ENCODE measurements at places on chromosomes 3 and 15.

DNA sequence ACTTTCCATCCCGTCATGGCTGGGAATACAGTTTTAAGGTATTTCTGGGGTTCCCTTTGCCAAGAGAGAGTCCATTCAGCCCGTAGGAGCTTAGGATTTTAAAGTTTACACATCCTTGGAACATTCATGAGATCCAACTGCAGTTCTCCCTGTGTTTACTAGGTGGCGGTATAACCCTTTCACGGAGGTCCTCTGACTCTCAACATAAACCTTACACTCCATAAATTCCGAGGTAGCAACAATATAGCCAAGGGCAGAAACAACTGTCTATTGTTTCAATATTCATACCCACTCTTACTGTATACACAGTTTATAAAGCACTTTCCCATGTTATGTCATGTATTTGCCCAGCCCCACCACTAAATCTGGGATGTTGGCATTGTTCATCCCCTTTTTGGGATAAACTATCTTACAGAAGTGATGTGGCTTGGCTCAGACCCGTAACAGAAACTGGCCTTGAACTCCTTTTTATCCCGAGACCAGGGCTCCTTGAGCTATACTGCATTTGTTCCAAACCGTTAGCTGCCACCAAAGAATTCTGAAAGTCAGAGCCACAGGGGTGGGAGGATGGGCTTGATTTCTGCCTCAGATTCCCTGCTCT is 69.2 kb upstream of the COL6A5 start:
- H3K27me3 ChIP-seq = peaks cover 14% of the 10 kb centered on the region
- H3K27ac ChIP-seq = no peak overlapping the region
- no peaks in the 10 kb centered on the region for H3K4me1 ChIP-seq
- H3K4me3 ChIP-seq = peak overlapping the region; percentile 54
- no peaks in the 10 kb centered on the region for H3K36me3 ChIP-seq
- DNase-seq = peak; percentile 65

GRCh38 chr3:193701953-193702635 is 109.1 kb downstream of the OPA1 start:
- H3K27ac ChIP-seq = peak overlapping the region; percentile 50
- peaks cover 12% of the 10 kb centered on the region for H3K36me3 ChIP-seq
- no peak for DNase-seq
- no peak overlapping the region for H3K4me3 ChIP-seq
- H3K4me1 ChIP-seq = peaks cover 3% of the 10 kb centered on the region

DNA sequence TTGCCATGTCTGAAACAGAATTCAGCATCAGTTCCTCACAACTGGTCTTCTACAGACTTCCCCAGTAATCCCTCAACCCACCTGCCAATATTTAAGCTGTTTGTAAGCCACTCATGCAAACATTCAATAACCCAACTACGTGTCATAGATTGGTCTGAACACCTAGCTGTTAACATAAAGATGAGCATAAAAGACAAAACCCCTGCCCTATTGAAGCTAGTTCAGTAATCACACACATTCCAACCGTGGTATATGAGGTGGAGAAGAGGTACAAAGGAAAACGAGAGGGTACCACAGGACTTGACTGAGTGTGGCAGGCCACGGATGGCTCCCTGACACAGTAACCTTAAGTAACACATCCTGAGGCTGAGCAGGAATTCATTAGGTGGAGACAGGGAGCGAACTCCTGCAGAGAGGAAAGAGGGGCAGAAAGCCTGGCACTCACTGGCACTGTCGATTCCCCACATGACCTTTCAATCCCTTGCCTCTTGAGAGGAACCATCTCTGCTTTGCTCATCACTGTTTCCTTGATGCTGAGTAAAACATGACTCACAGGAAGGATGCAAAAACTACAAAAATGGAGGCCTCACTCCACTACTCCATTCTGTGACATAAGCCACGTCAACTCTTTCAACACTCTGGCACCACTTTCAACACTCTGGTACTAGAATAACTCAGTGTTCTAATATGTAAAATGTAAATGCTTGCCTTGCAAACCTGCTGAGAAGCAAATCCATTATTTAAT is 31.3 kb downstream of the RPN1 start:
- peaks cover 65% of the 10 kb centered on the region for H3K36me3 ChIP-seq
- peak; percentile 95 for DNase-seq
- peak overlapping the region; percentile 23 for H3K27ac ChIP-seq
- H3K4me3 ChIP-seq = no peak overlapping the region
- H3K27me3 ChIP-seq = no peaks in the 10 kb centered on the region
- H3K4me1 ChIP-seq = peaks cover 20% of the 10 kb centered on the region

GRCh38 chr3:62095080-62095479 is 278.3 kb downstream of the FEZF2 start:
- H3K36me3 ChIP-seq = no peaks in the 10 kb centered on the region
- no peak overlapping the region for H3K27ac ChIP-seq
- H3K4me1 ChIP-seq = no peaks in the 10 kb centered on the region
- no peak overlapping the region for H3K4me3 ChIP-seq

GRCh38 chr15:68907396-68907923 is 22.9 kb upstream of the SPESP1 start:
- H3K27me3 ChIP-seq = peaks cover 42% of the 10 kb centered on the region
- no peaks in the 10 kb centered on the region for H3K36me3 ChIP-seq
- no peak overlapping the region for H3K4me3 ChIP-seq
- no peak for DNase-seq

- no peaks in the 10 kb centered on the region for H3K27me3 ChIP-seq
- H3K36me3 ChIP-seq = no peaks in the 10 kb centered on the region
- H3K27ac ChIP-seq = no peak overlapping the region
- DNase-seq = no peak
- no peak overlapping the region for H3K4me3 ChIP-seq
Measured at GRCh38 chr3:191269289-191270085, 59.7 kb upstream of the CCDC50 start.

DNA sequence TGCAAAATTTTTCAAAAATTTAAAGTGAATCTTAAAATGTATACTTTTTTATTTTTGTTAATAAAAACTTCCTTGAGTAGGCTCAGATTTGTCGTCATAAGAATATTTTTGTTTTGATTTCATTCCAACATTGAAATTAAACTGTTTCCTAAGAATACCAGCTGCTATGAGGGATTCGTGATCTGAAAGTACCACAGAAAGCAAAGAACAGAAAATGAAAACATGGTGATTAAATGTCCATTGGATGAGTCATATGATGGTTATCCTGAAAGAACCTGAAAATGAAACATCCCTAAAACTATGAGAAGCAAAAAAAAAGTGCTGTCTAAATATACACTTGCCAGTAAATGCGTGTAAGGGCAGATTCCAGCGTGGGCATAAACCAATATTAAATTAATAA is 143.8 kb downstream of the GMNC start:
- H3K27ac ChIP-seq = peak overlapping the region; percentile 84
- H3K27me3 ChIP-seq = no peaks in the 10 kb centered on the region
- peak; percentile 34 for DNase-seq
- peaks cover 2% of the 10 kb centered on the region for H3K4me1 ChIP-seq
- peak overlapping the region; percentile 9 for H3K4me3 ChIP-seq
- no peaks in the 10 kb centered on the region for H3K36me3 ChIP-seq

- no peak for DNase-seq
- H3K4me3 ChIP-seq = no peak overlapping the region
- H3K36me3 ChIP-seq = no peaks in the 10 kb centered on the region
- H3K4me1 ChIP-seq = peaks cover 2% of the 10 kb centered on the region
Measured at GRCh38 chr3:94304954-94305353, 242.1 kb downstream of the NSUN3 start.

GRCh38 chr3:109035082-109035481 is 81.4 kb upstream of the GUCA1C start:
- no peak overlapping the region for H3K4me3 ChIP-seq
- H3K27ac ChIP-seq = no peak overlapping the region
- no peaks in the 10 kb centered on the region for H3K36me3 ChIP-seq
- H3K4me1 ChIP-seq = no peaks in the 10 kb centered on the region

GRCh38 chr15:55194256-55194655 is 2.5 kb downstream of the RSL24D1 start:
- no peaks in the 10 kb centered on the region for H3K27me3 ChIP-seq
- no peak overlapping the region for H3K27ac ChIP-seq
- DNase-seq = peak; percentile 25
- peaks cover 4% of the 10 kb centered on the region for H3K36me3 ChIP-seq
- H3K4me1 ChIP-seq = peaks cover 1% of the 10 kb centered on the region
- no peak overlapping the region for H3K4me3 ChIP-seq

- no peaks in the 10 kb centered on the region for H3K27me3 ChIP-seq
- peaks cover 7% of the 10 kb centered on the region for H3K4me1 ChIP-seq
- H3K27ac ChIP-seq = no peak overlapping the region
- no peak for DNase-seq
- H3K4me3 ChIP-seq = no peak overlapping the region
Measured at GRCh38 chr15:89113296-89114024, 25.2 kb downstream of the ABHD2 start.

GRCh38 chr3:122355612-122356011 is 27.4 kb downstream of the MIX23 start:
- H3K27me3 ChIP-seq = no peaks in the 10 kb centered on the region
- H3K4me1 ChIP-seq = no peaks in the 10 kb centered on the region
- peaks cover 3% of the 10 kb centered on the region for H3K36me3 ChIP-seq

GRCh38 chr3:48598323-48599076 is 3.4 kb upstream of the COL7A1 start:
- H3K27ac ChIP-seq = peak overlapping the region; percentile 91
- H3K4me3 ChIP-seq = no peak overlapping the region
- peaks cover 50% of the 10 kb centered on the region for H3K36me3 ChIP-seq
- peak; percentile 98 for DNase-seq

GRCh38 chr3:95168526-95168925 is 1105.7 kb downstream of the NSUN3 start:
- no peak overlapping the region for H3K27ac ChIP-seq
- no peaks in the 10 kb centered on the region for H3K4me1 ChIP-seq
- no peaks in the 10 kb centered on the region for H3K27me3 ChIP-seq
- DNase-seq = no peak
- H3K4me3 ChIP-seq = no peak overlapping the region
- H3K36me3 ChIP-seq = no peaks in the 10 kb centered on the region

- H3K27me3 ChIP-seq = no peaks in the 10 kb centered on the region
- H3K4me3 ChIP-seq = no peak overlapping the region
- peaks cover 6% of the 10 kb centered on the region for H3K4me1 ChIP-seq
Measured at GRCh38 chr3:148605521-148605920, 92.2 kb upstream of the AGTR1 start.

DNA sequence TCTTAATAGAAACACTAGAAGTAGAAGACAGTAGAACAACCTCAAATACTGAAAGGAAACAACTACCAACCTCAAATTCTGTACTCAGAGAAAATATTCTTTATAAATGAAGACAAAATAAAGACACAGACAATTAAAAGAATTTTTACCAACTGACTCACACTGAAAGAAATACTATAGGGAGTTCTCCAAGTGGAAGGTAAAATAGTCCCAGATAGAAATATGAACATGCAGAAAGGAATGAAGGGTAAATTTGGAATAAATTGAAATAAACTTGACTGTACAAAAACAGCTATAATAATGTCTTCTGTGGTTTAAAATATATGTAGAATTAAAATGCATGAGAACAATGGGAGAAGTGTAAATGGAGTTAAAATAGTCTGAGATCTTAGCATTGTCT is 36.7 kb upstream of the CCDC174 start:
- peaks cover 44% of the 10 kb centered on the region for H3K27me3 ChIP-seq
- no peaks in the 10 kb centered on the region for H3K4me1 ChIP-seq
- no peak for DNase-seq
- H3K36me3 ChIP-seq = no peaks in the 10 kb centered on the region
- no peak overlapping the region for H3K27ac ChIP-seq

DNA sequence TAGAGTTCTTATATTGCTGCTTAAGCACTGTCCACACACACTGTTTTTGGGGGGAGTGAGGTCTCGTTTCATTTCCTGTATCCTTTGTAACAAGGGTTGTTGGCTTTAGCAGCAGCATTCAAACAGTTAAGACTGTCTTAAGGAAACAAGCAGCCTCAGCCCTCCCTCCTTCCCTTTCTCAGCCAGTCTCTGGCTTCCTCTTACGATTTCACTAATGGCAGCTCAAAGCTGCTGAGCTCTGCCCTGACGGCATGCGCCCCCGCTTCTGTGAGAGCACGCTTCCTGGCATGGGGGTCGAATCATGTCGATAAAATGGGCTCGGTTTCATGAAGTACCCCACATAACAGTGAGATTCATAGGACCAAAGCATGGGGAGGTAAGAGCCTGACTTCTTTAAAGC is 105.0 kb downstream of the KLHL25 start:
- peaks cover 88% of the 10 kb centered on the region for H3K36me3 ChIP-seq
- H3K27me3 ChIP-seq = no peaks in the 10 kb centered on the region
- peak overlapping the region; percentile 79 for H3K4me3 ChIP-seq
- DNase-seq = peak; percentile 76
- peaks cover 3% of the 10 kb centered on the region for H3K4me1 ChIP-seq

GRCh38 chr3:195859061-195859845 is 47.5 kb upstream of the MUC4 start:
- no peaks in the 10 kb centered on the region for H3K27me3 ChIP-seq
- peaks cover 2% of the 10 kb centered on the region for H3K4me1 ChIP-seq
- peaks cover 10% of the 10 kb centered on the region for H3K36me3 ChIP-seq
- peak; percentile 71 for DNase-seq

DNA sequence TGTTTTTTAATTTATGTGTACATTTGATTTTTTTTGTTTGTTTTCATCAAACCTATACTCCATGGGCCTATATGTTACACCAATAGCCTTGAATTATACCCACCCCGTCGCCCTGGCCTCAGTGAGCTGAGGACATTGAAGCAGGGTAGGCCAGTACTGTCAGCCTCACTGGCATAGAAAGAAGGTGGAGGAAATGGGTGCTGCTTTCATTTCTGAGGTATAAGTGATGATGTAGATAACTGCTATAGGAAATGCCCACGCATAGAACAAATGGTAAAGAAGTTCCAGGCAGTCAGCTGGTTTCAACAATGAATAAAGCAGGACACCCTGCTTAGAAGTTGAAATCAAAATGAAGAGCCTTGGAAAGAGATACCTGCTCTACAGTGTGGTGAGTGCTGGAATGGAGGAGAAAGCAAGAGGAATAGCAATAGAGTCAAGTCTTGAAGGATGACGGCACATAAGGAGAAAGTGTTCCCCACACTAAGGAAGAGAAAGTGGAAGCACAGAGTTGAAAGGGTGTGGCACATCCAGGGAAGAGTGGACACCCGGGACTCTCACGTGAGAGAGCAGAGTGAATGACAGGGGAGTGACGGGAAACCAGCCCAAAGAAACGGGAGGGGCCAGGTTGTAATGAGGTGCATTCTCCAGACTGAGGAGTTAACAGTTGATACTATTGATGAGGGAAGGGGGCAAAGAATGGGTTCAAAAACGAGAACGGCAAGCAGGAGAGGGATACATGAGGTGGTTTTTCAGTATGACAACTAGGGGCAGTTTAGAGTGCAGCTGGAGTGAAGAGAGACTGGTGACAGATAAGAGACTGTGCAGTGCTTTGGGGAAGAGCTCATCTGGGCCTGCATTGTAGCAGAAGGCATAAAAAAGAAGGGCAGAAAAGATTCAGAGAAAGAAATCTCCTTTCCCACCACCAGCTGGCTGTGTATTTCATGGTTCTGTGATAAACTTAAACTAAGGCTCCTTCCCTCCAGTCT is 70.5 kb downstream of the KLHL25 start:
- H3K4me3 ChIP-seq = no peak overlapping the region
- no peak for DNase-seq
- no peak overlapping the region for H3K27ac ChIP-seq
- H3K36me3 ChIP-seq = peaks cover 25% of the 10 kb centered on the region
- no peaks in the 10 kb centered on the region for H3K27me3 ChIP-seq
